NCI-H774 (cell line): ENCODE measurements at places on chromosomes 6 and 20.
A peak's percentile ranks its signal among the peaks of the same experiment; 100 is the strongest.

DNA sequence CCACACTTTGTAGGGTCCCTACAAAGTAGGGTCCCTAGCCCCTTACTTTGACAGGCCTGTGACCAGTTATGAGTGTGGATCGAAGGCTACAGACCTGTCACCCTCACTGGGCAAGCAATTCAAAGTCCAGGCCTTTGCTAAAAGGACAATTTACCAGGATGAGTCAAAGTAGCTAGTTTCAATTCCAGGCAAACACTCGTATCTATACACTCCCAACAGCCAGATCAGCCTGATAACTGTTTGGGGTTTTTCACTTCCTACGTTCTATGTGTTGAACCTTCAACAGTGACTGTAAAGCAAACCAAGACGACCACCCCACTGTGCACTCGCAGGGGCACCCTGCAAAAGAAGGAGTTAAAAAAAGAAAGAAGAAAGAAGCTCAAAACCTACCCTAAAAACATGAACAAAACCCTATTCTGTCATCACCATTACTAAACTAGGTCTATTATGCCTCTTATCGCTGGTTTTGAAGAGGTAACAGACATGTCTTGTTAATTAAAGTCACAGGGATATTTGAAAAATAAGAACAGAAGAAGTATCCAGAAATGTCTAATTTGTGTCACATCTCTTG is 3.2 kb downstream of the GFOD1 start:
- DNase-seq: no peak

- DNase-seq: peak; percentile 55
These were observed 24.2 kb downstream of the PDRG1 start for GRCh38 chr20:31927627-31928159.

DNA sequence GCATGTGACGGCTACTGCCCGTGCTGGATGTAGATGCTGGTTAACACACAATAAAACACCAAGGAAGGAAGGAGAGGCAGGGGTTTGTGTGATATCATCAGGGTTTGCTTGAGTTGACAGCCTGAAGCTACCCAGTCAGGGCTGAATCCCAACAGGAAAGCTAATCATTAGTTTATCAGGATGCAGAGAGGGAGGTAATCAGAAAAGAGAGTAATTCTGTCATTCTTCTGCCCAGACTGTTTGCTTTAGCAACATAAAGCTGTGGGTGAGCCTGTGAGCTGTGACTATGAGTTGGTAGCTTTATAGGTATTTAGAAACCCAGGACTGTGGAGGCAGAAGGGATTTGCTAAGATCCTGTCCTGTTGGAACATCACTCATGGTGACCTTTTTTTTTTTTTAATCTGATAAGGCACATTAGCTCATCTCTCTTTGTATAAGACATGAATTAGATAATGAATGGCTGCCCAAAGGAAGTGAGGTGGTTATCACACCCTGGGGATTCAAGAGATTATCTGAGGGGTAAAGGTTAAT is 79.3 kb downstream of the CAP2 start:
- DNase-seq: no peak

- DNase-seq: no peak
These were observed 72.7 kb upstream of the TCF21 start for GRCh38 chr6:133816171-133816570.

GRCh38 chr20:23126281-23127061 is 40.3 kb upstream of the CD93 start:
- DNase-seq: no peak

- DNase-seq: no peak
These were observed 91.6 kb downstream of the PSMG4 start for GRCh38 chr6:3350252-3350796.

DNA sequence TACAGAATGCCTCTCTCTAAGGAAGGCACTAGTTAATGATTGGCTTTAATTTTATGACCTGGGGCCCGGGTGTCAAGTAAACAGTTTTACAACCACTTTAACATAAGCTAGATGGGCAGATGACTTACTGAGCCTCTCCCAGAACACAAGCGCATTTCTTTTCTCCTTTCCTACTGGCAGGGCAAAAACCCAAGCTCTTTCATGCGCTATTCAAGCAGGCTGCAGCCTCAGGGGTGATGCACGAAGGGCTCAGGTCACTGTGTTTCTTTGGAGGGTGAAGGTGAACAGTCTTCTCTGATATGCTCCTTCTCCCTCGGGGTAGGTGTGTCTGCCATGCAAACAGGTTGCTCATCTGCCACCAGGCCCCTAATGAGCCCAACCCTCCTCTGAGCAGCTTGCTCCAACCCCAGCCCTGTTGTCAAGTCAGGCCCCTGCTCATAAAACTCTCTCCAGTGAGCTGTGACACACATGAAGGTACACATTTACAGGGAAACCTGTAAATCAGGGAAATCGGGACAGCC is 73.5 kb upstream of the CDH4 start:
- DNase-seq: no peak

GRCh38 chr20:58710481-58711265 is 18.1 kb downstream of the NPEPL1 start:
- no peak for DNase-seq

DNA sequence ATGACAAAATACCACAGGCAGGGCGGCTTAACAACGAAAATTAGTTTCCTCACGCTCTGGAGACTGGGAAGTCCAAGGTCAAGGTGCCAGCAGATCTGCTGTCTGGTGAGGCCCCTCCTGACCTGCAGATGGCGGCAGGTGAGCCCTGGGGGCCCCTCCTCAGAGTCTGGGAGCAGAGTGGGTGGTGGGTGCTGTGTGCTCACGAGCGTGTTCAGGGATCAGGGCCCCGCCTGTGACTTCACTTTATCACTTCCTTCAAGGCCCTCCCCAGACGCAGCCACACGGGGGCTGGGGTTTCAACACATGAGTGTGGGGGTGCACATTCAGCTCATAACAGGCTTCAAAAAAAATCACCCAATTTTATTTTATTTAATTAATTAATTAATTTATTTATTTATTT is 39.3 kb downstream of the SLC2A4RG start:
- no peak for DNase-seq

- DNase-seq: no peak
These were observed 35.1 kb downstream of the PDRG1 start for GRCh38 chr20:31916708-31917107.

- DNase-seq: no peak
These were observed 3.2 kb downstream of the LEMD2 start for GRCh38 chr6:33785778-33786177.

GRCh38 chr6:43292763-43293318 is 5.2 kb upstream of the SLC22A7 start:
- no peak for DNase-seq

- DNase-seq: no peak
These were observed 12.1 kb downstream of the LGSN start for GRCh38 chr6:63307581-63308246.

GRCh38 chr6:110528101-110528929 is 51.9 kb upstream of the SLC22A16 start:
- peak; percentile 80 for DNase-seq

DNA sequence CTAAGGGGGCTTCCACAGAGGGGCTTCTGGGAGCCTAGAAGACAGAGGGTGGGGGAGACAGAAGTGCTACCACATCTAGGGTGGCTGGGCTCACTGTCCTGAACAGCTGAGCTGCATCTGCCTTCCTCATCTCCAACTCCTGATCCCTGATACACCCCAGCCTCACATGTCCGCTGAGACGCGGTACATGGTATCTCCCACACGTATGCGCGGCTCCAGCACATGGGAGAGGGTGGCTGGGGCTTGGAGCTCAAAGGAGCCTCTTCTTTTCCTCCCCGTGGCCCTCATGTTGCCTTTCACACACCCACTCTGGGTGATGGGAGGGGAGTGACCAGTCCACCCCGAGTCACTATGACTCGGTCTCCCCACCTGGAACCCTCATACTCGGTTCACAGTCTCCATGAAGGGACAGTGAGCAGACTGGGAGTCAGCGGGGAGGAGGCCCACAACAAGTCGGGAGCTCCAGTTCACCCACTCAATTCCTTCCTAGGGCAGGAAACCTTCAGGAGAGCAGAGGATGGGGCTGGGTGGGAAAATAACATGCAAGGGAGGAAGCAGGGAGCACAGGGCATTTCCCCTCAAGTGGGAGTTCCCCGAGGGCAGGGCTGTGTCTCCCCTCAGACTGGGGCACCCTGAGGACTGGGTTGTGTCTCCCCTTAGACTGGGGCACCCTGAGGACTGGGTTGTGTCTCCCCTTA is 61.7 kb downstream of the MRPL14 start:
- no peak for DNase-seq

DNA sequence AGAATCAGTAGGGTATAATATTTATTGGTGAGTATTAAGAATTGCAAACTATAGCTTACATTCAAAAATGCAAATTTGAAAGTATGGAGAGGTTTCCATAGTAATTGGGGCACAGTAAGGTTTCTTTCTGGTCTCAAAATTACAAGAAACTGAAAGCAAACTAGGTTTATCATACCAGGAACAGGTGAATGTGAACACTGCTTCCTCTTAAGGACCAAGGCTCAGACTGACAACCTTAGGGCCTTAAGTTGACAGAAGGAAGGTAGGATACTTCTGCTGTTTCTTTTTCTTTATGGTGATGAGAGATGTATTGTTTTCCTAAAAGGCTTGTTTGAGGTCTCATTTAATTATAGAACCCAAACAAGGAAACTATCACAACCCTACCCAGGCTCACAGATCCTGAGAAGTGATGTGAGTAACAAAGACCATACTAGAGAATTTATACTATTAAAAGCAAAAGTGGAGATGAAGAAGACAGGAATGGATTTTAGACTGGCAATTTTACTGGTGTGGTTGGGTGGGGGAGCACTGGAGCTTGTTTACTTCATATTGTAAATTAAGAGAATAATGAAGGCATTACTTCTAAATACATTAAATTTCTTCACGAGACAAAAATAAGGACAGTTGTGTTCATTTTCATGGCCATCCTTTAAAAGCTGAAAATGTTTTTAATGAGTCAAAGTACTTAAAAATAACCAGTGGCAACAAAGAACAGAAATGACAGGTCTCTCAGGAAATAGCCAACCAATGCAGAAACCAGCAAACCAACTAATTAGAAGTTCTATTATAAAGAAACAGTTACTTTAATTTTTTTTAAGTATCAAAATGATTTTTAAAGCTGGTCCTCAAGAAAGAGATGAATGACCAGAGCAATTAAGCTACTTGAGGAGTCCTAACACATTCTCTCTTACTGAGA is 21.3 kb downstream of the STAU1 start:
- DNase-seq: no peak

GRCh38 chr6:37990762-37991525 is 171.4 kb downstream of the ZFAND3 start:
- DNase-seq: no peak

- DNase-seq: no peak
These were observed 145.7 kb downstream of the CDH4 start for GRCh38 chr20:61397790-61398189.

- no peak for DNase-seq
These were observed 16.8 kb downstream of the DAAM2 start for GRCh38 chr6:39808964-39809363.

DNA sequence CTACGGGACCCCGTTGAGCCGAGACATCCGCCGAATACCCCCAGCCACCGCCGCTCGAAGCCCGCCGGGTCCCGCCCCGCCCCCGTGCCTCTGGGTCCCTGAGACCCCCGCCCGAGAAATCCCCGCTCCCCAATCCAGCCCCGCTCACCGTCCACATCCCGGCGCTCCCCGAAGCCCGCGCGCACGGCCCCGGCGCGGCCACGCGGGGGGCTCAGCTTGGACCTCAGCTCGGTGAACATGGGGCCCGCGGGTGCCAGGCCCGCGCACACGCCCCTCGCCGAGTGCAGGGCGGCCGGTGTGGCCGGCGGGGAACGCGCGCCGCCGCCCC is 249 bp downstream of the SAMD10 start:
- DNase-seq: no peak

DNA sequence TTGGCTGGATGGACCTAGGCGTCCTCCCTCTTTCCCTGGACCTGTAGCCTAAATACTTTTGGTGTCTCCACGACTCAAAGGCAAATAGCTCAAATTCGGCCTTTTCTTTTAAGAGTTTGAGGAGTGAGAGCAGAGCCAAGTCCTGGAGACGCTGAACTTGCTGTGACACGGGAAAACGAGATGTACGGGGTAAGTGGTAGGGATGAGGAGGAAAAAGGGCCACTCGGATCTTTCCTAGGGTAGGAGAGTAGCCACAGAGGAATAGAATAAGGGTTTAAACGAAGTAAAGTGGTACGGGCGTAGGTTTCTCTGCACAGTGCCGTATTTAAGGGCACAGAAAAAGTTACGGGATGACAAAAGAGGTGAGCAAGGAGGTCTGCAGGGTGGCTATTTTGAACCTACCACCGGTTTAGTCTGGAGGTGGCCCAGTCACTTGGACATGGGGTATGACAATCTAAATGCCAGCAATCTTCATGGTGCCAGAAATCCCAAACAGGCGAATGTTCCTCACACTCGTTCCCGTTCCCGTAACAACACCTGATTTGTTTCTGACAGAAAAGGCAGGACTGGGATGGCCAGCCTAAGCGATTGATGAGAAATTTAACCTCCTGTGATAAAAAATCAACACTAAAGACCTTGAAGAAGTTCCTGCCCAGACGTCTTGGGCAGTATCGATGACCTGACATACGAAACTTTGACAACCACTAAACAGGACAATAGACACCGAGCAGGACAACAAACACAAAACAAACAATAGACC is 149.3 kb downstream of the TRIM27 start:
- DNase-seq: no peak

GRCh38 chr6:168581706-168582105 is 140.7 kb downstream of the SMOC2 start:
- no peak for DNase-seq

DNA sequence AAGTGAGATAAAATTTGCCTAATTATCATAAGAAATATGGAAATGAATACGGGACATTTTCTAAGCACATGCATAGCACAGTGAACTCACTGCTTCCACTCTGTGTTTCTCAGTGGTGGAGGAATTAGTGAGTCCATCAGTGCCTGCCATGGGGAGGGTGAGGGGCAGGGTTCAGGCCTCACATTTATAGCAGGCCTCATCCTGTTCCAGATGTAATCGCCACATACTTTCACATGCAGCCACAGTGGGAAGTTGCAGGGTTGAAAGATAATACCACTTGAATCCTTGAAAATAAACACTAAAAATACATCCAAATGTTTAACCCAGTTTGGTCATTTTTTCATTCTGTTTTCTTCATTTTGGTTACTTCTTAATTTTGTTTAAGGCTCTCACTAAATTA is 29.9 kb upstream of the ANKEF1 start:
- no peak for DNase-seq

DNA sequence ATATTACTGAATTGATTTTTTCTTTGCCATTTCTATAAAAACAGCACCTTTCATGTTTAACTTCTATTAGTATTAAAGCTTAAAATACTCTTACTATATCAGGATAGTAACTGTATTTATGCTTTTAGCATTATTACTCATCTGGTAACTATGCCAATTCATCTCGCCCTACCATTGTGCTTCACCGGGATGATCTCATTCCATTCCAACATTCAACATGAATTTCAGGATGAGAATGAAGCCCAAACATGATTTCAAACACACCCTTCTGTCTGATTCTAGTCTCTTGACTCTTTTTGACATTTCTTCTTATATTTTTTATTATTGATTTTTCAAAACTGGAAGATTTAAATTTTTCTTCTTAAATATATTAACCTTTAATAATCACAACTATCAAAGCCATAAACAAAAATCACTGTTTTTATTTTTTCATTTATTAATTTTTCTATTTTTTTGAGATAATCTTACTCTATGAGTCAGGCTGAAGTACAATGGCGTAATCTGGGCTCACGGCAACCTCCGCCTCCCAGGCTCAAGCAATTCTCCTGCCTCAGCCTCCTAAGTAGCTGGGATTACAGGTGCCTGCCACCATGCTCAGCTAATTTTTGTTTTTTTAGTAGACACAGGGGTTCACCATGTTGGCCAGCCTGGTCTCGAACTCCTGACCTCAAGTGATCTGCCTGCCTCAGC is 46.7 kb downstream of the GJA1 start:
- no peak for DNase-seq
